ENCODE measurements at places on chromosomes 7 and 10.

GRCh38 chr7:4713183-4713784 lies 31.2 kb downstream of the FOXK1 start:
- DNase-seq: no peak

- DNase-seq: no peak
Observed at GRCh38 chr7:20444030-20444800, 113.5 kb downstream of the ITGB8 start.

DNA sequence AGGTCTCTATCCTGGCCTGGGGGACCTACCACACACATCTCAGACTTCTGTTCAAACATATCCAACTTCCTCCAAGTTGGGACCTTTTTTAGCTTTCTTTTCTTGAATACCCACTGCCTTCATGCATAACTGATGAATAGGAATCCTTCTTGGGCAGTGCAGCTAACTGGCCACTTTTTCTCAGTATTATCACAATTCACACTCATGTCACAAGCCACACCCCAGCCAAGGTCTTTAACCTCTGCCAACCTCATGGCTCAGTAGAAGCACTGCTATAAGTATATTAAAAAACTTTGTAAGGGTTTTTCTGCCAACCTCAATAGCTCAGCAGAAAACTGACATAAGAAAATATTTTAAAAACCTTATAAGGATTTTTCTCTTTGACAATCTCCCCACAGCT lies 44.5 kb downstream of the HHEX start:
- no peak for DNase-seq

DNA sequence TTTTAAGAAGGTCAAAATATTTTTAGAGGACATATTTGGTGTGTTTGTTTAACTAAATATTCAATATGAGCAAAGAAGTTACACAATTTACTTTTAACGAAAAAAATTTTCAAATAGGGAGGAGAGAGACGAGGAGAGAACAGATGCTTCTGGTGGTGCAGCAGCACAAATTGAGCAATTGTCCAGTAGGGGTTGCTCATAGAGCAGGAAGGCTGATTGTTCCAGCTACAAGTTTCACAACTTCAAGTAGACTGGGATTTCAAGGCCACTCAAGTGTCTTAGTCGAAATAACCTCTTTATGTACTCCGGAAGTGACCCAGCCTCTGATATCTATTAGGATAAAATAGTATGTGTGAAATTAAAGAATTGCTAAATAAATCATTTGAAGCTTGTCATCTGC lies 197.9 kb downstream of the HDAC9 start:
- no peak for DNase-seq

DNA sequence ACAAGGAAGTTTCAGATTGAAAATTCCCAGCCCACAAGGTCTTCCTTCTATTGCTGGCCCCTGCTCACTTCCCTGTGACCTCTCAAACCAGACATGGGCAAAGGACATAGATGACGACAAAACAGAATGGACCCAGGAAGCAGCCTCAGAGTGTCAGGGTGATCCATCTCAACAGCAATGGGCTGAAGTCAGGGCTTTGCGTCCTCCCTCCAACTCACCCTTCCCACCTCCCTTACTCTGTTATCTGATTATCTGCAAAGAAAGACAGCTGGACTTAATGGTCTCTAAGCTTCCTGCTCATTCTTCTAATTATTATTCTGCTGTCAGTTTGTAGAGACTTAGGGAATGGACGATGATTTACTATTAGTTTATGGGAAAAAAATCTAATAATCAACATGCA lies 115.9 kb downstream of the PIP4K2A start:
- no peak for DNase-seq

GRCh38 chr7:5458921-5459480 lies 35.4 kb upstream of the TNRC18 start:
- no peak for DNase-seq

Data from activated CD4-positive, alpha-beta T cell treated with anti-CD3 and anti-CD28 coated beads, Interleukin-2, Interleukin-4, amounts not matched to agents 100 ng/mL and 50 ng/mL, durations not matched to agents 16 hours and 8 hours (primary cell).